Astrocyte (in vitro differentiated cells and primary cell): ENCODE measurements at places on chromosomes 5 and 9. TPM values are rescaled to one million over a fixed set of nuclear protein-coding genes. Genes with fewer than 3 reads are reported as not detected.

Gene PTPN3
- 0.79 and 1.1 TPM in 2 replicates for total RNA-seq

Gene CCL21
- not detected in 2 replicates for total RNA-seq

Gene PRRT1B
- total RNA-seq = not detected in 2 replicates

Gene ADAMTS16
- 5.7 and 11.4 TPM in 2 replicates for total RNA-seq

Gene PLAC8L1
- 2.0 and 2.7 TPM in 2 replicates for total RNA-seq

Gene KIF4B
- total RNA-seq = not detected in 2 replicates

DNA sequence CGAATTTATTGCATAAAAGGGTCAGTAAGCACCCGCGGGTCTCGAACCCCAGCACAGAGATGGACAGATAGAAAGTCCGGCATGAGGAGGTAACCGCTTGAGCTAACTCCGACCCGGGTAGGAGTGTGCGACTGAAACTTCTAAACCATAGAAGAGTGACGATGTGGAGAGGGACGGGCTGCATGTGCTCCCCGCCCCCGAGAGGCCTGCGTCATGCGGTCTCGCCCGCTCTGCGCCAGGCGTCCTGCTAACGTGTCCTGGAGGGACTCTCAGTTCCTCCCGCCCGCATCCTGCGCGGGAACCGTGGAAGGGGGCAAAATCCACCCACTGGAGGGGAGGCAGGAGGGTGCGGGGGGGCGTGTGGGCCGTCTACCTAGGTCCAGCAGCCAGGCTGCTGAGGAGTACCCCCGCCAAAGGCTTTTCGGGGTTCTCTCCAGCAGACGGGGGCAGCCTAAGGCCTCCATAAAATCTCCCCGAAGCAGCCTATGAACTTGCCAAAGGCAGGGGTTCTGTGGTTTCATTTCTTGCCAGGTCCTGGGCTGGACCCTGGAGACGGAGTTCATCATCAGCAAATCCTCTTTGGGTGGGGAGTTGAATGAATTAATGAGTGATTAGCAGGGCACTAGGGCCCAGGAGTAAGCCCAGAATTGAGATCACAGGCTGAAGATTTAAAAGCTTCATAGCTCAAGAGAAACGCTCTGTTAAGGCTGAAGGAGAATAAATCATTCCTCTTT is 51.9 kb downstream of the TGFBI start:
- DNase-seq = peak; percentile 88

DNA sequence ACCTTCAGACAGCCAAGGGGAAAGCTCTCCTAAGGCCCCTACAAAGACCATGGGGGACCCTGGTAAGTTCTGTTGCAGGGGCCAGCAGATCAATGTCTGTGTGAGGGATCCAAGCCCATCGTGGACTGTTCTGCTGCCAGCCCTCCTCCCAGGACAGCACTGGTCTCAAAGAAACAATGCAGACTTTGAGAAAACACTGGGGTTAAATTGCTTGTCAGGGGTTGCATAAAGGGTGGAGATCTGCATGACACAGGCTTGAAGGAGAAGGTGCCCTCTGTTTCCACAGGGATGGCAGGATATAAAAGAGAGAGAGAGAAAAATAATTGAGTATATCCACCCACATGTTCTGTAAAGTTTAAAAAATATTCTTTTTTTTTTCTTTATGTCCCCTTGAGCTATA is 157.6 kb upstream of the TBC1D2 start:
- no peak for DNase-seq

DNA sequence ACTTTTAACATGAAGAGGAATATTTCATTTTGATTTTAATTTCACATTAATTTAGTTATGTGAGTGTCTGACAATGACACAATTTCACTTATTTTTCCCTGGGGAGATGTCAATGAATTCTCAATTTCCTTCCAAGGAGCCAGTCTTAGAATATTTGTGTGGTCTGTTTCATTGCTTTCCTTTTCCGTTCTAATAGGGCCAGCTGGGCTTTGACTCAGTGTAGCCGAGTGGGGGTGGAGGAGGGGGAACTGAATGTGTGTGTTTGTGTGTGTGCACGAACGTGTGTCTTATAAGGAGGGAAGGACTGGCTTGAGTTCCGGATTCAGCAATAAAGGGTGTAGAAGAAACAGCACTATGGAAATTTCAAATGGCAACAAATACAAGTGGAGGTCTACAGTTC is 100.0 kb downstream of the BASP1 start:
- no peak for DNase-seq

DNA sequence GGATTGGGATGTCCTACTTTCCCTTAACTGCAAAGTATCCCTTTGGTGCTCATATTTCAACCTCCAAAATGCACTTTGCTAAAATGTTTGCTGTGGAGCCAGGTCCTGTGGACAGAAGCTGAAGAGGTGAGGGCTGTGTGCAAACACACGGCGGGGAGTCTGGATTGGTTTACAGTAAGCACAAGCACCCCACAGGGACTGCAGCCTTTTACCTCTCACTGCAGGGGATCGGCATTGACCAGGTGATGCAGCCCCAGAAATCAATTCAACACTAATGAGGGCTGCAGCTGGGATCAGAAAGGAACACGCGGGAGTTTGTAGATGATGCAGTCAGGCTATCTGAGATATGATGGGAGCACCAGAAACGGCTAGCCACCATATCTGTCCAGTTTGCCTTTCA is 450.9 kb downstream of the CCDC171 start:
- DNase-seq = no peak

GRCh38 chr9:81874931-81875330 is 53.3 kb upstream of the SPATA31D4 start:
- peak; percentile 91 for DNase-seq

DNA sequence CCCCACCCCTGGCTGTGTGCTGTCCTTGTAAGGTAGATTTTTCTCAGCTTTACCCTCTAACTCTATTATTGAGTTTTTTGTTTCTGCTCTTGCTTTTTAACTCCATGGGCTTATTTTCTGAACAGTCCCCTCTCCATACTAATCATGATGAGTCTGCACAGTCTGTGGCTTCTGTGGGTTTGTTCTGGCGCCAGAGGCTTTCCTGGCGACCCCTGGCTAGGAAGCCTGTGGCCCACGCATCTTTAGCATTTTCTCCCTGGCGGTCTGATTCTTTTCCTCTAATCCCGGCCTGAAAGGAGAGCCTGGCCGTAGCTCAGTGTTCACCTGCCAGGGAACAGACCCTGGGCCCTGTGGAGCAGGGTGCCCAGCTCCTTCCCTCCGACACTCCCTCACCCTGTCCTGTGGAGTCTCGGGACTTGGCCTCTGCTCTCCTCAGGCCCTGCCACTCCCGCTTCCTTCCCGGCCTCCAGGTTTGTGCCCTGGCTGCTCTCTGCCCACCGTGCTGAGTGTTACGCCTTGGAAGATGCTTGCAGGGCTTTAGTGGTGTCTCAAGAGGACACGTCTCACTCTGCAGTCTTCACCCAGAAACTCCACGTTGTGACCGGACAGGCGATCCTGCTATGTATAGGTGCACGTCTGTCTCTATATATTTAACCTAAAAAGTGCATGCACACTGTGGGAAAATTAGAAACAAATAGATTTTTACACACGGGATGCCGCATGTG is 31.7 kb upstream of the LRRC14B start:
- DNase-seq = peak; percentile 87

GRCh38 chr5:167964529-167964928 is 326.9 kb upstream of the WWC1 start:
- no peak for DNase-seq

DNA sequence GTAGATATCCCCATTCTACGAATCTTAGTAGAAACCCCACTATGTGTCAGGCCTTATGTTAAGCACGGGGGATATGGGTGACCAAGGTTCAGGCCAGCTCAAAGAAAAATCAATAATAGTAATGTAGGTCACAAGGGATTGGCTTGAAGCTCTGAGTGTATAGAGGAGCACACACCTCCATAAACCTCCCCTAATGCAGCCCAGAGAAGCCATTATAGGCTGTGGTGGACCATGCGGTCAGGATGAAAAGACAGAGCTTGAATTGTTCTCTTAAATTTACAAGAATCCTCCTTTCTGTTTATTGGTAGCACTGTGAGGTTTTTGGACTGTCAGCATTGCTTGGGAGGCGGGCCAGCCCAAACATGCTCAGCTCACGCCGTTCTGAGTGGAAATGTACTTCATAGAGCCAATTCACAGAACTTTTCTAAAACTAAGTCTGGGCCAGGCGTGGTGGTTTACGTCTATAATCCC is 9.1 kb downstream of the PDE6A start:
- DNase-seq = no peak

DNA sequence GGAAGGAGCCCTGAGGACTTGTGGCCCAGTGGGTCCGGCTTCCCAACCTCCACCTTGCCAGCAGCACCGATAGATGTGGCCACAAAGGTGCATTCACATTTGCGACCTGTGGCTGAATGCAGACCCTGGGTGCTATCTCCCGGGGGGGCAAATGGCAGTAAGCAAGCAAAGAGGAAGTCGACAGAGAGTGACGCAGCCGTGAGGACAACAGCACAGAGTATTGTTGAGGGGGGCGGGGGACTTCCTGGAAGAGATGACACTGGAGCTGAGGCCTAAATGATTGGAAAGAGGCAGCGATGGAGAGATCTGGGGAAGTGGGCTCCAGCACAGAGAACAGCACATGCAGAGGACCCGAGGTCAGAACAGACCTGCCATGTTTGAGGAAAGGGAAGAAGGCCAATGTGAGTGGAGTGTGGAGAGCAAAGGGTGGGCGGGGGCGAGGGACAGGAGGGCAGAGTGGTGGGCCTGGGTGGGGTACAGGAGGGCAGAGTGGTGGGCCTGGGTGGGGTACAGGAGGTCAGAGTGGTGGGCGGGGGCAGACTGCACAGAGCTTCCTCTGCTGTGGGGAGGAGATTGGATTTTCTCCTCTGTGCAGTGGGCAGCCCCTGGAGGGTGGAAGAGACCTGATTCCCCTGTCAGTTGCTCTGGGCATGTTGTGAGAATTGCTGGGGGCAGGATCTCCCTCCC is 42.6 kb downstream of the ADAMTS2 start:
- no peak for DNase-seq

DNA sequence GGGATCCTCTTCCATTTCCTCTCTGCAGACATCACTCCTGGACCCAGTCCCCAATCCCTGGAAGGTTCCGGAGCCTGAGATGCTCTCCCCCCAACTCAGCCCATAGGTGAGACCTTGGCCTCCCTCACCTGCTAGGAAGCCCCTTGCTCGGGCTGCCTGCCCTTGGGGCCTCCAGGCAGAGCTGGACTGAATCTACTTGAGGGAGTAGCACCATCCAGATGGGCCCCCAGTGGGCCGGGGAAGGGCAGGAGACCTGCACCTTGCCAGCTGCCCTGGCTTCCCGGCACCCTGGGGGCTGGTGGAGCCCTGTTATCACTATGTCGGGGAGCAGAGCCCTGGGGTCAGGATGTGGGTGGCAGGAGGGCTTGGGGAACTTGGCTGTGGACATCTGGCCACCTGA is 26.9 kb upstream of the TMEM250 start:
- no peak for DNase-seq

DNA sequence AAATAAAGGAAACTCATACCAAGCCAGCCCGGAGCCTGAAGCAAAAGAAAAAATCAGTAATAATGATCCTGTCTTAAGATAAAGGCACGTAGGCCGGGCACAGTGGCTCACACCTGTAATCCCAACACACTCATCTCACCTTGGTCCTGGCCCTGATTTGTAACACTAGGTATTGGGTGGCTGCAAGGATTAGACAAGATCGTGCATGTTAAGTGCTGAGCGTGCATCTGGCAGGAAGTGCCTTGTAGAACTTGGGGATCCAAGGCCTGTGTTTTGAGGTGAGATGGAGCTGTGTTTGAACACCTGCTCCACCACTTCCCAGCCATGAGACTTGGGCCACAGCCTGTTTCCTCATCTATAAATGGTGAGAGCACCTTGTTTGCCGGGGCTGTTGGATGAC is 41.5 kb downstream of the SPRY4 start:
- DNase-seq = no peak

- DNase-seq = no peak
These were observed 7.3 kb upstream of the SPARC start for GRCh38 chr5:151694035-151694485.

- peak; percentile 88 for DNase-seq
These were observed 313.5 kb upstream of the MSX2 start for GRCh38 chr5:174410716-174411478.

DNA sequence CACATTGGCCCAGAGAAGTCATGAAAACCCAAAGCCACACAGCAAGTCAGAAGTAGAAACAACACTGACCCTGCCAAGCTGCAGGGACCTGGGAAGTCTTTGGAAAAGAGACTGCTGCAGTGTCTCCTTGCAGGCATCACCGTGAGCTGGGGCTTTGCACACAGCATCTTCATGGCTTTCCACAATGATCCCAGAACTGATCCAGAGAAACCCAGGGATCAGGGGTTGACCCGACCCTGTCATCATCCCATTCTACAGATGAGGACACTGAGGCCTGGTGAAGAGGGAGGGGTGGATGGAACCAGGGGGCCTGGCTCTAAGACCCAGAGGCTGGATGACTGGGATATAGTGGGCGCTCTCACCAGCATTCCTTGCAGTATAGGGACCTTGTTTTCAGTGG is 4.3 kb upstream of the FAM78A start:
- no peak for DNase-seq

DNA sequence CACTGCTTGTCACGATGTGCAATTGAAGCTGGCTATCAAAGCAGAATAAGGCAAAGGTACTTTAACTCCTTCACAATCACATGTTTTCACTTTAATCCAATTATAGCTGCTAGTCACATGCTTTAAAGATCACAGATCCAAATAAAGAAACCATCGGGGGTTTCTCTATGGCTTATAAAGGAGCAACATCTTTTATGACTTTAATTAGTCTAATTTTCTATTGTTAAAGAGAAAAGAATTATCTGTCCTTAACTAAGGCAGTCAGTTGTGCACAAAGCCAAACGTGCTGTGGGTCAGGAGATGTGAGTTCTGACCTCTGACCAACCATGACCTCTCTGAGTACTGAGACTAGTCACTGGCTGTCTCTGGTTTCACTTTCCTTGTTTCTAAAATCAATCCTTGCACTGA is 561.1 kb downstream of the RAB3C start:
- no peak for DNase-seq

DNA sequence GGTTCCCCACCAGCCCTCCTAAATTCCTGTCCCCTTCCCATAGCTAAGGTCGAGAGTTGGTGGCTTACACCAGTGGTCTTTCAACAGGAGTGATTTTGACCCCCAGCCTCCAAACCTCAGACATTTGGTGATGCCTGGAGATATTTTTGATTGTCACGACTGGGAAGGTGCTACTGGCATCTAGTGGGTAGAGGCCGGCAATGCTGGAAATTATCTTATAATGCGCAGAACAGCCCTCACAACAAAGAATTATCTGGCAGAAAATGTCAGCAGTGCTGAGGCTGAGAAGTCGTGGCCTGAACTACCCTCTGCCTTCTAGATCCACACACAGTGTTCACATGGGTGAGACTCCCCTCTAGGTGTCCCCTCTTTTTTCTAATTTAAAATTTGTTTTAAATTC is 69.6 kb downstream of the IL31RA start:
- no peak for DNase-seq
